ENCODE measurements at places on chromosomes 1 and 21.

- peak; percentile 71 for DNase-seq
Measured at GRCh38 chr1:10033359-10033845, 644 bp downstream of the UBE4B start.

DNA sequence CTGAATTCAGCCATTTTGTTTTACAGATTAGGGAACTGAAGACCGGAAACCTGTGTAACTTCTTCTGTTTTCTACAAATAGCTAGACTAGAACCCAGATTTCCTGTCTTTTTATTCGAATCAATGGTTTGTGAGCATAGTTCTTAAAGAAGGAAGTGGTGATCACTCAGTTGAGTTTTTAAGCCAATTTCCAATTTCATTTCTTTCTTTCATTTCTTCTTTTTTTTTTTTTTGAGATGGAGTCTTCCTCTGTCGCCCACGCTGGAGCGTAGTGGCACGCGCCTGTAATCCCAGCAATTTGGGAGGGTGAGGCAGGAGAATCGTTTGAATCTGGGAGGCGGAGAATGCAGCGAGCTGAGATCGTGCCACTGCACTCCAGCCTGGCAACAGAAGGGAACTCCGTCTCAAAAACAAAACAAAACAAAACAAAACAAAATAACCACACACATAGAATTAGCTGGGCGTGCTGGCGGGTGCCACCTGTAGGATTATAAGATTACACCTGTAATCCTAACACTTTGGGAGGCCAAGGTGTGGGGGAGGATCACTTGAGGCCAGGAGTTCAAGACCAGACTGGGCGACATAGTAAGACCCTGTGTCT lies 3.0 kb upstream of the MDM4 start:
- no peak for DNase-seq

- no peak for DNase-seq
Measured at GRCh38 chr1:94014087-94014486, 104.9 kb upstream of the GCLM start.

DNA sequence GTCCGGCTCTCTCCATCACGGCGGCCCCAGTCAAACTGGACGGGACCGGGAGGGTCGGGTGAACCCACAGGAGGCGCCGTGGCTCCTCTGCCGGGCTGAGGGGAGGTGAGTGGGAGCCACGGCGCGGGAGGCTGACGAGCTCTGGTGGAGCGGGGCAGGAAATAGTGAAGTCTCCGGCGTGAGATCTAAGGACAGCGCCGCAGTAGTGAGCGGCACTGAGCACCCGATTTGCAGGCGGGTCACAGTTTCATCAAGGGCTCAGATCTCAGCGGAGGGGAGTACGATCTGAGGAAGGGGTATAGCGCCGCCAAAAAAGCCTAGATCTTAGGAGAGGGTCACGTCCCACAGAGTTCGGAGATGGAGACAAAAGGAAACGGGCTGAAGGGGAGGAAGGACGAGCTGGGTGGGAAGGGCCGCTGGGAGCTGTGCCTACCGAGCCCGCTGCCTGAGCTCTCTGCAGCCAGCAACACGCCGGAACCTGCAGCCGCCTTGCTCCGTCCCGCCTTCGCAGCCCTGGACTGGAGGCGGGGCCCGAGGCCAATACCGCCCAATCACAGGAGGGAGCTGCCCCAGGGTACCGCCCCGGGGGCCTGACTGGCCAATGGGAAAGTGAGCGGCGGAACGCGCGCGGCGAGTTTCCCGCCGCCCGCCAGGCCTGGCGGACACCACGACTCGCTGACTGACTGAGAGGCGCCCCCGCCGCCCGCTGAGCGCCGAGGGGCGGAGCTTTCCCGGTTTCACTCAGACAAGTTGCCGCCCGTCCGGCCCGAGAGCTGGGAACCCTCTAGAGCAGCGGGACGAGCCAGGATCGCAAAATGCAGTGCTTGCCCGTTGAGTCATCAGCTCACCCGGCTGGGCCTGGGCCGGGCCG lies 1.9 kb downstream of the SFN start:
- peak; percentile 89 for DNase-seq

- DNase-seq, result no peak
Measured at GRCh38 chr1:246086191-246086590, 420.9 kb downstream of the SMYD3 start.

DNA sequence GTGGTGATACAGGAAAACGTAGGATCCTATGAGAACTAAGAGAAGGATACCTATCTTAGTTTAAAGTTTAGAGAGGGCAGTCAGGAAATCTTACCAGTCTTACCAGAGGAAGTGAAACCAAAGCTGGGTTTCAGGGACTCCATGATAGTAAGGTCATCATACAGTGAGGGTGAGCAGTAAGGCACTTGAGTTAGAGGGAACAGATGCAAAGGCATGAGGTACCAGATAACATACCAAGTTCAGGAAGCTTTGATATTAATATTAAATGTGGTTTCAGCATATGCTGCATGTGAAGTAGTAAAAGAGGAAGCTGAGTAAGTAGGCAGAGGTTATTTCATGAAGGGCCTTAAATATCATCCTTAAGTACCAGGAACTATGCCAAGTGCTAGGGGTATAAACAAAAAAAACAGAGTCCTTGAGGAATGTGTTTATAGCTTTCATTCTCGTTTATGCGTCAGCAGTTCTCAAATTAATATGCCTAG lies 16.9 kb downstream of the ATG4C start:
- peak; percentile 38 for DNase-seq

- DNase-seq, result no peak
Measured at GRCh38 chr1:206921772-206922265, at the start of gene FCMR. TSS of gene FCMR (minus strand) at chr1:206921941. CDS start at chr1:206921854, 87 bp downstream.

DNA sequence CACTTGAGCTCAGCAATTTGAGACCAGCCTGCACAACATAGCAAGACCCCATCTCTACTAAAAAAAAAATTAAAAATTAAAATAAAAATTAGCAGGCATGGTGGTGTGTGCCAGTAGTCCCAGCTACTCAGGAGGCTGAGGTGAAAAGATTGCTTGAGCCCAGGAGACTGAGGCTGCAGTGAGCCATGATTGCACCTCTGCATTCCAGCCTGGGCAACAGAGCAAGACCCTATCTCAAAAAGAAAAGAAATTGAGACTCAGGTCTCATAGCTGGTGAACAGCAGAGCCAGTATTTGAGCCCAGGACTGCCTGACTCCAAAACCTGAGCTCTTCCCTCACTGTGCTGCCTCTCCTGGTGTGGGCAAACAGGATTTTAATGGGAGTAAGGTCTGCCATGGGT lies 28.4 kb upstream of the RCAN3 start:
- DNase-seq, result no peak

- no peak for DNase-seq
Measured at GRCh38 chr21:33543505-33544129, 779 bp downstream of the SON start.

- DNase-seq, result no peak
Measured at GRCh38 chr1:38728585-38728908, 131.0 kb downstream of the RRAGC start.

DNA sequence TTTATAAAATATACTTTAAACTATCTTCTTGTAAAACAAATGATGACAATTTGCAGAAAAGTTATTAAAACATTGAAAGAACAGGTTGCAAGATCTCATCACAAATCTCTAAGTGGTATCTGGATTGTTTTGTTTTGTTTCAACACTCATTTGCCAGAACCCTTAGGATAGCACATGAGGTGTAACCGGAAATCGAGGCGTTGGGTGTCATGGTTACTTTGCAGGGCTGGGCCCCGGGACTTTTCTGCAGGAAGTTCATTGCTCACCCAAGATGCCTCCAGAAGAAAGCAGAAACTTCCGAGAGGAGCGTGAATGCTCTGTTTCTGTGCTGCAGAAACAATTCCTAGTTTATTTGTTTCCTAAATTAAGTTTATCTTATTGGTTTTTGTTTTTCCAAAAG lies 2.5 kb downstream of the DISC1 start:
- DNase-seq, result no peak

DNA sequence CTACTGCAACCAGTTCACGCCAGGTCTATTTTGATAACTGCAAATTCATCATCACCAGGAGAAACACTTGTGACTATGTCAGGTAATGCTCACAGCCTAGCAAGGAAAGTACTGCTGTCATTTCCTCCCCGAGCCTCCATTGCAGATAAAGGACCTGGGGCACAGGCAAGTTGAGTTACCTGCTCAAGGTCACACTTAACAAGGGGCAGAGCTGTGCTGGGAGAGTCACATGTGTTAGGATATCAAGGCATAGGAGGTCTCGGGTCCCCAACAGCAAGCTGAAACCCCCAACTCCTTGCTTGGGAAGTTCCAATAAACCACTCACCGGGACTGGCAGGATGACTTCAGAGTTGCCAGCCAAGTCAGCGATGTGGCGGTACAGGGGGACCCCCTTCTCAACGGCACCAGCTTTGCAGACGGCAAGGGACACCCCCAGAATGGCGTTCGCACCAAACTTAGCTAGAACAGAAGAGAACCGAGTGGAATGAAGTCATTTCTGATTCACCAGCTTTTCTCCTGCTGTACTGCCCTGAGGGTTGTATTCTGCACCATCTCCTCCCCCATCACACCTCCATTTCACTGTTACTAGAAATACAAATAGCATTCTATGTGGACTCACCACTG lies 11.6 kb downstream of the ENO1 start:
- DNase-seq, result no peak

GRCh38 chr1:96845464-96845863 lies 123.9 kb downstream of the PTBP2 start:
- DNase-seq, result no peak

DNA sequence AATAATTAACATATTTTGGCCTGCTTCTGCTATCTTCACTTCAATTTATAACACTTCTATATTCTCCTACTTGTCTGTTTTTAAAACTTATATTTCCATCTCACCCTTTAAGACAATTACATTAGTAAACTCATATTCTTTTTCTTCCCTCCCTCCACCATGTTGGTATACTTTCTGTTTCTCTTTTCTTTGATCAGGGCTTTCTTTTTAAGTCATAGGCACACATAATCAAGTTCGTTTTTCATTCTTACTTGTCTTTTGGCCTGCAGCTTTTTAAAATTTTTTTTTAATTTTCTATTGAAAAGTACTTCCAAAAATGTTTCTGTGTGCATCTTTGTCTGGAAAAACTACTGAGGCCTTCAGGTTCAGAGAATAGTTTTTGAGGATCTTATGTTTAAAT lies 2.3 kb downstream of the PYHIN1 start:
- DNase-seq, result no peak

- no peak for DNase-seq
Measured at GRCh38 chr1:66335859-66336640, 197.9 kb upstream of the SGIP1 start.

DNA sequence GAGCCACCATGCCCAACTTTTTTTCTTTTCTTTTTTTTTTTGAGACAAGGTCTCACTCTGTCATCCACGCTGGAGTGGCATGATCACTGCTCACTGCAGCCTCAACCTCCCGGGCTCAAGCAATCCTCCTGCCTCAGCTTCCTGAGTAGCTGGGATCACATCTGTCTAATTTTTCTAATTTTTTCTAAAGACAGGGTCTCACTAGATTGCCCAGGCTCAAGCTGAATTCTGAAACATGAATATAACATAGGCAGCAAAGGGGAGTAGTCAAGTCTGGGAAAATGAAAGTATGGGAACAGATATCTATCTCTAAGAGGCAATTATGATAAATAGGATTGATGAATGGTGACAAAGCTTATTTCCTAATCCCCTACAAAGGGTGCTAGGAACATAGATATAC lies 7.3 kb upstream of the CMPK1 start:
- no peak for DNase-seq

DNA sequence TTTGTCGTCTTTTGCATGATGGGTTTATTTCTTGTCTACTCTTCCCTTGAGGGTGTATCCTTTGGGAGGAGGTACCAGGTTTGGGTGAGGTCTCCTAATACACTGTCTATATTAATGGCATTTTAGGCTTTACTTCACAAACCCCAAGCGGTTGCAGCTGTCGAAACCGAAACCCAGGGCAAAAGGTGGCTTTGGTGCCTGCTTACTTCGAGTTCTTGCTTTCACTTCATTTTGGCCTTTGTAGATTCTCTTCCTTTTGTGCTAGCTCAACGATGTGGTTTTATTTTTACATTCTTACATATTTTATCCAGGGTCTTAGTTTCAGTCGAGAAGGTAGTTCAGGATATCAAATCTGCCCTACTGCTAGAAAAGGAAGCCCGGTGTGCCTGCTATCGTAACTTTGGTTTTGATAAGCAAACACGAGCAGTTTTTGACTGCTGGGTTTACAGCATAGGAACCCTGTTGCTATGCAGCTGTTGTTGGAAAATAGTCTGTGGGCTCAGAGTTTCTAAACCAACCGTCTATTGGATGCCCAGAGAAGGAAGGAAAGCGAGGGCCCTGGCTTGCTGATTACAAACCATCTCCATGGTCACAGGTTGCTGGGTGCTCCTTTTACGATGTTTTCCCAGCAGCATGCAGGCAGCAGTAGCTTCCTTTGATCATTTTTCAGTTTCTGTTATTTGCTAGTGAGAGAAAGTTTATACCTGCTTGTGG lies 9.8 kb upstream of the TSPAN2 start:
- DNase-seq, result no peak

DNA sequence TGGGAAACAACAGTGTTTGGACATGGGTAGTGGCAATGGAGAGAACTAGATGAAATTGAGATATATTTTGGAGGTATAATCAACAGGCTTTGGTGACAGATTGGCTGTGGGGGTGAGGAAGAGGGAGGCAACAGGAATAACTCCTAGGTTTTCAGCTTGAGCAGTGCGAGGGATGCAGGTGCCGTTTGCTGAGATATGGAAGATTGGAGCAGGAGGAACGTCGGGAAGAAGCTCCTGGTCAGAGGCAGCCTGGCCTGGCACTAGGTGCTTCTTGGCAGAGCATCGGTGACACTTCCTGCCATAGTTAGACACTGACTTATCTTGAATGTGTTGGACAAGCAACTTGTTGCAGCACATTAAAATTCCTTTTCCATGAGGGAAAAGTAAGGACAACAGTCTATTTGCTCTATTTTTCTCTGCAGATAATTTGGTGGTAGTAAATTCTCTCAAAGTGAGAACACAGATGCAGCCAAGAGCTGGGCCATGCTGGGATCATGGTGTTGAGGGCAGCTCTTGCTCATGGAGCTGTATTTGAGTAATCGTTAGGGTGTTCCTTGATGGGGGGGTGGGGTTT lies 21.5 kb upstream of the MYSM1 start:
- DNase-seq, result no peak

DNA sequence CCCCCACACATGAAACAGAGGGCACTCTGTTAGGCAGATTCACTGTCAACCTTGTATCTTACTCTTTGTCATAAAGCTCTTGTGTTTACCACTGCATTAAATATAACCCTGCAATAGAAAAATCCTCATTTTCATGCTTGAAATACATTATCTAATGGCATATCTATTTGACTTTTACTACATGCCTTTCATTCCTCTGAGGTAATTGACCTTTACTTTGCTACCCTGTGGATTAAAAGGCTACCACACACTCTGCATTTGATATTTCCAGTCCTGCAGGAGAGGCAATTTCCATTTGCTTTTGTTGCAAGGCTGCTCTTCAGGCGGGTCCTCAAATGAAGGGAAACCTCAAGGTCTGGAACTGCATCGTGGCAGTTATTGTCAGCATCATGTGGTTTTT lies 238.0 kb downstream of the NTNG1 start:
- no peak for DNase-seq

GRCh38 chr1:26359981-26360806 lies 6.3 kb upstream of the CRYBG2 start:
- DNase-seq, result no peak

DNA sequence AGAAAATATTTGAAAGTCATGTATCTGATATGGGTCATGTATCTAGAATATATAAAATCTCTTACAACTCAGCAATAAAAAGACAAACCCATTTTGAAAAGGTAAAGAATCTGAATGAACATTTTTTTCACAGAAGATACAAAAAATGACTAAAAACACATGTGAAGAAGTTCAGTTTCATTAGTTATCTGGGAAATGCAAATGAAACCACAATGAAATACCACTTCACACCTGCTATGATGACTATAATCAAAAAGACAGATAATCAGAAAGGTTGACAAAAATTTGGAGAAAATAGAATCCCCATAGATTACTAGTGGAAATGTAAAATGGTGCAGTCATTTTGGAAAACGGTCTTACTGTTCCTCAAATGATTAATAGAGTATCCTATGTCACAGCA lies 631.0 kb downstream of the MRPL39 start:
- DNase-seq, result no peak
